ENCODE measurements at places on chromosomes 4 and X.

DNA sequence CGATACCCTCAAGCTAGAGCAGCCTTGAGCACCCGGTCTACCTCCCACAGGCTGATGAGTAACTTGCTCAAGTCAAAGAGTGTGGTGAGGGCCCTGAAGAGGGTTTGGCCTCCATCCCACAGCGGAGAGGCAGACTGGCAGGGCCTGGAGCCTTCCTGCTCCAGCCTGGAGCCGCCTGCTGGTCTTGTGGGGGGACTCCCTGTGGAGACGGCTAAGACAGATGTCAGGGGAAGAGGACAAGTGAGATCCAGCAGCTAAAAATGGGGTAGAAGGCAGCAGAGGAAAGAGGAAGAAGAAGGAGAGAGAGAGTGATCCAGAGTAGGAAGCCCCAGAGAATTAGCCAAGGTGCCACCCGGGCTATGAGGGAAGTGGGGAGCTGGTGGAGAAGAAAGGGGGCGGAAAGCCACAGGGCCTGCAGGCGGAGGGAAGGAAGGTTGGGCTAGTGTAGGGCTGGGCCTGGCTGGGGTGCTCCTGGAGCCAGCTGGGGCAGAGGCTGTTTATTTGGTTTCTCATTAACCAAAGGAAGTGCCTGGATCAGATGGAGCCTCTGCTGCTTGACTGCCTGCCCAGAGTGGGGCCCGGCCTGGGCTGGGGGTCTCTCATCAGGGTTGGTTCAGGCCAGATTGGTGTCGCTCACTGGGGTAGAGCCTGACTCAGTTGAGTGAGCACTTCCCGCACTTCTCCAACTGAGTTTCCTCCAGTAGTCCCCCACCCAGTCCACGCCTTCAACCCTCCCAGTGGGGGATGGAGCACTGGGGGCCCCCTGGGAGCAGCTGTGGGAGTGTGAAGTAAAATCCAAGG is 14.2 kb downstream of the EFNB1 start:
- DNase-seq: no peak

DNA sequence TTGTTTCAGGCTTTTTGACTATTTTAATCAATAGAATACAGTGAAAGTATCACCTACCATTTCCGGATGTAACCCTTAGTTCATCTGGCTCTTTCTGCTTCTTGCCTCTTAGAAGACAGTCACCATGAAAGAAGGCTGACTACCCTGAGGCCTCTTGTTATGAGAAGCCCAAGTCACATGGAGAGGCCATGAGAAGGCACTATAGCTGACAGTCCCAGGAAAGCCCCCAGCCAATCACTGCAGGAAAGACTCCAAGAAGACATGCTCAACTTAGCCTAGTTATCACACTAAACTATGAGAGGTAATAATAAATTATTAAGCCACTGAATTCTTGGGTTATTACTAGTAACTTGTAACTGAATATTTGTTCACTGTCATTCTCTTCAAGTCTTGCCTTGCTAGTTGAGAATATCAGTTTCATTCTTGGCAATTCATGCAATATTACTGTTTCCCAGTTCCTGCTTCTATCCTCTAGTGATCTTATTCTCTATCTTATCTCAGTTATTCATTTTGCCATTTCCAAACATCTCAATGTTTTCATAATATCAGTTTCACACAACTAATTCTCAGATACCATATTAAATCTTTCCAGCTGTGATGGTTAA is 57.1 kb upstream of the GUCY1A1 start:
- DNase-seq: no peak

- no peak for DNase-seq
Measured at GRCh38 chrX:153685156-153685536, 2.6 kb upstream of the SLC6A8 start.

DNA sequence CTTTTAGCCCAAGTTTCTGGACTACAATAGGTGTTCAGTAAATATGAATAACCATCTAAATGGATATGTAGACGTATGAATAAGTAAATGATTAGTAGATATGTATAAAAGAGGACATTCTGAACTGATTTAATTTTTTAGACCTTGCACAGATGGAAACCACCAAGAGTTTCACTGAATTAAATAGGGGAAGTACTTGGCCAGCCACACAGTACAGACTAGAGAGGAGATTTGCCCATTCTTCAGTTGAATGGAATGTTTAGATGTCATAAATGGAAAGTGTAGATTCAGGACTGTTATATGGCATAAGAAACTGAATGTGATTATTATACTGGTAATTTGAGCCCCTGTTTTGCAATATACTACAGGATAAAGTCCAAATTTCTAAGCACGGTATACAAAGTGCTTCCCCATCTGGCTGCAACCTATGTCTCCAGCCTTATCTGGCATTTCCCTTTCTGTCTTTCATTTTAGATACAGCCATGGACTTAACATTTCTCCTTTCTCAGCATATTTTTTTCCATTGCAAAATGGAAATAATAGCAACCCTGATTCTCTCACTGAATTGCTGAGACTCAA is 137.8 kb upstream of the HS3ST1 start:
- no peak for DNase-seq

- DNase-seq: no peak
Measured at GRCh38 chrX:119374736-119375135, 24.4 kb upstream of the SLC25A43 start.

GRCh38 chr4:42302348-42302747 is 94.9 kb upstream of the SHISA3 start:
- no peak for DNase-seq

- no peak for DNase-seq
Measured at GRCh38 chr4:174122705-174123104, 160.8 kb downstream of the FBXO8 start.

GRCh38 chr4:165627128-165627527 is 245.9 kb upstream of the TLL1 start:
- no peak for DNase-seq

DNA sequence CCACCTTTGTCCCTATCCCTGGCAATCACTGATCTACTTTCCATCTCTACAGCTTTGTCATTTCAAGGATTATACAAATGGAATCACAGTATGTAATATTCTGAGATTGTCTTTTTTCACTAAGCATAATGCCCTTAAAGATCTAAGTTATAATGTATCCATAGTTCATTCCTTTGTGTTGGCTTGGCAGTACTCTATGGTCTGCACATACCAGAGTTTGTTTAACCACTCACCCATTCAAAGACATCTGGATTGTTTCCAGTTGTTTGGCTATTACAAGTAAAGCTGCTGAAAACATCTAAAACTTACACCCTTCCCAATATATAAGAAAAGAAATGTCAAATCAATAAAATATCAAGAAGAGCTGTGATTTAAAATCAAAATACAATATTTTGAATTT is 26.0 kb upstream of the AWAT1 start:
- DNase-seq: no peak

Measured in stimulated activated CD8-positive, alpha-beta memory T cell treated with anti-CD3 and anti-CD28 coated beads, Interleukin-7, amount 100 ng/mL, for 48 hours (primary cell).